Cortex of kidney (tissue), 1 donor: ENCODE measurements at places on chromosomes 1 and 21.

DNA sequence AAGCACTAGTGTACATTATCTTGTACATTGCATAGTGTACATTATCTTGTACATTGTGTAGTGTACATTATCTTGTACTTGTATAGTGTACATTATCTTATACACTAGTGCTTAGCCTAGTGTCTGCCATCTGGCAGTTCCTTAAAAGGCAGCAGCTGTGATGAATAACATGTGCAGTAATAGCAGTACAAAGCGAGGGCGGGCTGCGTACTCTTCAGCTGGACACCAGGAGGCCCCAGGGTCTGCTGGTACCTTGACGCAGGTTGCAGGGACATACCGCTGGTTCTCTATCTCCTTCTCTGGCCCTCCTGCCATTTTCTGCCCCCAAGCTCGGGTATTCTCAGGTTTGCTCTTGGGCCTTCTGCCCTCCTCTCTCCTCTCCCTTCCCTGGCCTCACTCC is 149.6 kb downstream of the SEC16B start:
- DNase-seq, result no peak

- DNase-seq, result no peak
These were observed 803 bp upstream of the B4GALT2 start for GRCh38 chr1:43978264-43978550.

DNA sequence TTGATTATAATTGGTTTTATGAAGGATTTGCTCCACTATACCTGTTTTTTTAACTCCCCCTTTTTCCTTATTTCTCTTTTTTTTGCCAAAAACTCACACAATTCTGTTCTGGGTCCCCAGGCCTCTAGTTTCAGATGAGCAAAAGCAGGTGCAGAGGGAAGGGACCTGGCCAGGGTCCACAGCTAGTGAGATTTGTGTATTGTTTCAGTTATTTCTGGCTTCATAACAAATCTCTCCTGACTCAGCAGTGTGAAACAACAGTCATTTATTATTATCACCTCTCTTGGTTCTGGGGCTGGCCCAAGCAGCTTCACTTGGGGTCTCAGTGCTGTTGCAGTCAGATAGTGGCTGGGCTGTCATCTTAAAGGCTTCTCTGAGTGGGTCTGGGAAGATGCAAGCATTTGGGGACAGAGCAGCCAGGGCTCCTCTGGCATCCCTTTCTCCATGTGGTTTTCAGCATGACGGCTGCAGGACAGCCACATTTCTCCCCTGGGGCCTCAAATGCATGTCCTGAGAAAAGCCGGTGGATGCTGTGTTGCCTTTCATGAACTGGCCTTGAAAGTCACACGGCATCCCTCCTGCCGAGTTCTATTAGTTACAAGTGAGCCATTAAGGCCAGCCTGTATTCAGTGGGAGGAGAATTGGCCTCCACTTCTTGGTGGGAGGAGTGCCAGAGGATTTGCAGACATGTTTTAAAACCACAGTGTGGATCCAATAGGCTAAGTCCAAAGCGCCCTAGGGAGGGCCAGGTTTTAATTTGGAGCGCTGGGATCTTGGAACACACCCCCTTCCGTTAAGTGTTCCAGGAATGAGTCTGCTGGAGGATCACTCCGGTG is 137.1 kb downstream of the CAMTA1 start:
- DNase-seq, result no peak

GRCh38 chr1:206790502-206791250 is 18.4 kb upstream of the IL10 start:
- no peak for DNase-seq

DNA sequence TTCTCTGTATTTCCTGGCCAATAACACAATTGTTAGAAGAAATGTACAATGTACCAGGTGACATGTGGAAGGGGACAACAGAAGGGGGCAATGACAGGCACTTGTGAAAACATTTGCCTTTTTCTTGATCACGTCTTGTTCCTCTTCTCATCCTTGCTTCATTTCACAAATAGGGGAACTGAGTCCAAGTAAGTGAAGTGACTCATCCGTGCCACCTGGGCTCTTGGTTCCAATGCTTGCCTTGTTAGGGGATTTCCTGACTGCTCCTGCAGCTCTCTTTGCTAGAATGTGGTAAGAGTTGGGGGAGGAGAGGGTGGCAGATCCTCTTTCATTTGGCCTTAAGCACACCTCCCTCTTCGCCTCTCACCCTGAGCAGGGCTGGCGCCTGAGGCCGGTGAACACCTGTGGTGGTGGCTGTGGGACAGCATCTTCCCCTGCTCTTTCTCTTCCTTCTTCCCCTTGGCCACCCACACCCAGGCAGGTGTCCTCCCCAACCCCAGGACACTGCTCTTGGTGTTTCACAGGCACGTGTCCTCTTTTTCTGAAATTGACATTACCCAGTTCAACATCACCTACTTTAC is 2.2 kb upstream of the RHEX start:
- DNase-seq, result no peak

DNA sequence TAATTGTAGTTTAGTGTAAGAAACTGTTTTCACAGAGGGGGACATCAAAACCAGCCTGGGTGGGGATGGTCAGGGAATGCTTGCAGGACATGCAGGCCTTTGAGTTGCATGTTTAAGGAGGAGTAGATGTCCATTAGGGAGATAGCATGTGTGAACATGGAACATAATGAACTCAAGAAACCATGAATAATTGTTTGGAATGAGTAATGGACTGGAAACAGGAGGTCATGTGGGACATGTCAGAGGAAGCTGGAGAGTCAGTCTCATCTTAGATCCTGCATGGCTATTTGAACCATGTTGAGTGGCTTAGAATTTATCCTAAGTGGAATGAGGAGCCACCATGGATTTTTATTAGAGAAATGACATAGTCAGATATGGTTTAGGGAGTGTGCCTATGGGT is 86.4 kb downstream of the RPE65 start:
- no peak for DNase-seq

DNA sequence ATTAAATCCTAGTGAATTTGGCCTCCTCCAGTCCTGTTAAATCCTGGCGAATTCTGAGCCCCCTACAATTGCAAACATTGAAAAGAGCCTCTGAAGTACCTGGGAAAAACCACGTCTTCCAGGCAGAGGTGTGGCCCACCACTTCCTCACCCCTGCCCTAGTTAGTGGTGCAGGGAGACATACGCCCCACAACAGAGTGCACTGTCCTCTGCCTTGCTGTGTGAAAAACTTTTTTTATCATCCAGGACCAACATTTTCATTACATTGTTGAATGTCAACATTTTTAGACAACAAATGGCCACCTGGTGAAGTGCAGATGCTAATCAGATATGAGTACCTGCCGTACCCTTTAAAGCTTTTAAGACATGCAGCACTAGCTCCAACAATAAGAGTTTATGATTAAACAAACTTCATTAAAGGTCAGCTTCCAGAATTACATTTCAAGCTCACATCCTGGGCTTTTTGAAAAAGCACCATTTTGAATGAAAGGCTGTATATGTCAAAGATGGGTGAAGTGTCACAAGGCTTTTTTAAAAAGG is 13.6 kb upstream of the TMPRSS2 start:
- no peak for DNase-seq

GRCh38 chr1:154861607-154862094 is 8.4 kb downstream of the KCNN3 start:
- DNase-seq, result no peak
